ENCODE measurements at places on chromosomes 11 and 22. TPM values are rescaled to one million over a fixed set of nuclear protein-coding genes. Genes with fewer than 3 reads are reported as not detected.

The MYOD1 gene
- 2.4 TPM for total RNA-seq

The PLEKHA7 gene
- total RNA-seq = 49.3 TPM

The LIF gene
- total RNA-seq = 0.93 TPM

The OR51I1 gene
- not detected for total RNA-seq
